ENCODE measurements at places on chromosomes 12 and 14.

DNA sequence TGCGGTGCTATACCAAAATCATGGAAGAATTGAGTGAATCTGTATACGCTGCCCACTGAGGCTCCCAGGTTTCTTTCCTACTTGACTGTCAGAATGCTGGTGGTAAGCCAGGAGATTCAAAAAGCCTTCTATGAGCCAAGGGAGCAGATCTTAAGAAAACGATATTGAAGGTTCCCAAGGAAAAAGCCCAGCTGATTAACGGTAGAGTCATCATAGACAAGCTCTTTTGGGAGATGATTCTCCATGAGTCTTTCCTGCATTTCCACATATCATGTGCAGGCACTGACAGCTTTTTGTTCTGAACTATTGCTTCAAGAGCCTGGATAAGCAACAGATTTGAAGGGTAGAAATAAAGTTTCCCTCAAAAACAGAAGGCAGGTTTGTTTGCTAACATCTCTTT is 17.5 kb downstream of the SLC35F4 start:
- DNase-seq = no peak

DNA sequence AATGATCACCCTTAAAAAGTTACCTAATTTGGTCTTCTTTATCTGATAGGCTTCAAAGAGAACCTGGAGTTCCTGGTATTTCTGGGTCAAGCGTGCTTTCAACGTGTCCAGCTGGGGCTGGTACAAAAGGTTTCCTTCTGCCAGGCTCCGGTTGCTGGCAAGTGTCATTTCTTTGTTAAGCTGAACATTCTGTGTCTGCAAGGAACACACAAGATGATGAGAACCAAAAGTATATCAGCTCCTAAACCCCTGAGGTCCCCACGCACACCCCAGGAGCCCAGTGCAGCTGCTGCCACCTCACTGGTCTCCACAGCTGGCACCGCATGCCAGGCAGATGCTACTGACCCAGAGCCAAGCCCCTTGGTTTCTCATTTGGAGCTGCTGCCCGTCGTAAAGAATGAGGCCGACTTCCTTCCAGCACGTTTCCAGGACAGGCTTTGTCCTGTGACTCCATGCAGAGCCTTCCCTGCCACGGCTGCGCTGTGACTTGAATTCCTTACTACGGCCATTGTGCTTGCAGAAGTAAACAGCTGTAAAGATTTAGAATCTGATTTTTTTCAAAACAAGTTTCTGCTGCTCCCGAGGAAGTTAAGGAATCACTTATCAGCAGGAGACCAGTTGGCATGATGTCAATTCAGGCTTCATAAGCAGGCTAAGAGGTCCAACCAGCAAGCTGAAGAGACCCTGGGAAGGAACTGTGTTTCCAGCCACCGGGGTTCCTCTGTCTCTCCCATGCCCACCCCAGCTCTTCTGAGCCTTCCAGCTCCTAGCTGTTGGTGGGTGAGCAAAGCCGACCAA is 24.9 kb downstream of the VPS37B start:
- no peak for DNase-seq

- no peak for DNase-seq
Observed at GRCh38 chr12:92055877-92056276, 89.8 kb downstream of the BTG1 start.

DNA sequence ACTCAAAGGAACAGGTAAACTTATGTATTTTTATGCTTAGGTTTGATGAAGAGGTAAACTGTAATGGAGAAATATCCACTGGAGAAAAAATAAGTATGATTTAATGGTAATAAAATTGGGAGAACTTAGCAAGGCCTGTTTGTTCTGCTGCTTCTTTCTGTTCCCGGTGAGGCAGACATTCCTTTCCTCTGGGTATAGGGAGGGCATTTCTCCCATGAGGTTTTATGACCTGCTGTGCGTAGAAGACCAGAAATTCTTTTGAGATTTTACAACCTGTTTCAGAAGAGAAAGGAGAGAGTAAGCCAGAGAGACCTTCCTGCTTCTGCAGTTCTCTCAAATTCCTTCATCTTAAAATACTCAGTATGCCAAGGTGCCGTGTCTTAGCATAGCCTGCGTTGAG is 139.4 kb upstream of the RMST start:
- no peak for DNase-seq

DNA sequence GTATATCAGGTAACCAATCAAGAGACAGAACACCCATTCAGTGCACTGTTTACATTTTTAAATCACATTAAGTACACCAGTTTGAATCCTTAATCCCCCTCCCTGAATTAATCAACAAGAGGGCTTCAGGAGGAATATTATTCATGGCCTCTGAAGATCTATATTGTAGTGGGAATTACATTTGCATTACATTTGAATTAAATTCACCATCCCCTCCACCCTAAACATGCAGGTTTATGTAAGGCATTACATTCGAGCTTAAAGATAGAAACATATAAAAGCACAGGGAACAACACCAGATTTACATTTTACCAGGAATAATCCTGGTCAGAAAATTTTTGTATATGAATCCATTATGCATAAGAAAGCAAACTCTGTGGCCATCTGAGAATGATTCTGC is 197.8 kb upstream of the KITLG start:
- DNase-seq = no peak

Measured in OCI-M1 (cell line).